ENCODE measurements at places on chromosomes 3 and 15.

- no peak for DNase-seq
These were observed 11.9 kb downstream of the NOX5 start for GRCh38 chr15:69026355-69026754.

DNA sequence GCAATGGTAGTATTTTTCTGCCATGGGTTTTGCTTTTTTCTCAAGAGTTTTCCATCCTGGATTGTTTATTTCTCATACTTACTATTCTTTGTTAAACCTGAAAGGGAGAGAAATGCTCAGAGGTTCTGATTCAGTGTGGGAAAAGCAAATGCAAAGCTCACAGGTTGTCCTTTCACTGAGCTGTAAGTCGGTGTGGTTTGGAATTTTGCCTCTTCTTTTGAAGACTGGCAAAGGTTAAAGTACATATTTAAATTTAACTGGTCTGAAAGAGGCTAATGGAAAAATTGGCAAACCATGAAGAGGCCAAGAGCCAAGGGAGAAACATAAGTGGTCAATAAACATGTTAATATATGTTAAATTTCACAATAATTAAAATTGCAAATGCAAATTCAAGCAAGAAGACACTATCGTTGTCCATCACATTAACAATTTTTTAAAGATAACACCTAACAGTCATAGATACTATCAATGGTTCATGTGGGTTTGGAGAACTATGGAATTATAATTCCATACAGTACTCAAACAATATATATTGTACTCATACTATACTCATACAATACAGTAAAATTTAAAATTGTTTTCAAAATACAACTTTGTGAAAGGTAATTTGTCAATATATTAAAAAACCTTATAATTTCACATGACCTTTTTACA, 246.8 kb upstream of the STT3B start:
- no peak for DNase-seq

DNA sequence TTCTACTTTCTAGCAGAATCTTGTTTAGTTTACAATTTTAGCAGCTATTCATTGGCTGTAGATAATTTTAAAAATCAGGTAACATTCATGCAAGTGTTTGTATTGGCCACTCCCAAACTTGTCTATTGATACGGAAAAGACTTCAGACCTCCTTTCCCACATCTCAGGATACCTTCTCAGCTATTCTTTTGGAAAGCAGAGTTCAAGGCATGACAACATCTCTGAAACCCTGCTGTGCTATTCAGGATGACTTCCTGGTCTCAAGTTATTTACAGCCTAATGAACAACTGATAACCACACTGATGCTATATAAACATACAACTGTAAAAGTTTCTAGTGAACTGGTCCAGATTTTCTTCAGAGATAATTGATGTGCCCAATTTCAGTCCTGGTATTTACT, 55.8 kb downstream of the DZIP3 start:
- no peak for DNase-seq

GRCh38 chr3:61956236-61956635, 394.9 kb downstream of the PTPRG start:
- DNase-seq: no peak

DNA sequence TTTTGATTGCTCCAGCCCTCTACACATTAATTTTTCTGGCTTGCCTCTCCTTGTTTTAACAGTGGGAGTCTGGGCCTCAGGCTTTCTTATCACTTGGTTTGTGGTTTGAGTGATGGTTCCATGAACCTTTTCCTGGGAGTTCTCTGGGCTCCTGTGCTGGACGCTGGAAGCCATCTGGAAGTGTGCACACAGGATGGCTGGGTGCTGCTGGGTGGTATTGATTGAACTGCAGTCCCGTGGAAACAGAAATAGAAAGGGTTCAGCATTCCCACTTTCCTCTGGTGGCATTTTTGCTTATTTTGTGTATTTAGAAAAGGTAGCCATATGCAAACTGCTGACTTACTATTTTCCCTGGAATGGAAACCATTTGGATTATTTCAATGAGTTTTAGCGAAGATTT, 25.6 kb downstream of the MITF start:
- no peak for DNase-seq

GRCh38 chr15:88513195-88513594, 33.3 kb downstream of the DET1 start:
- DNase-seq: no peak

- no peak for DNase-seq
These were observed 547.0 kb downstream of the NSUN3 start for GRCh38 chr3:94609908-94610307.

DNA sequence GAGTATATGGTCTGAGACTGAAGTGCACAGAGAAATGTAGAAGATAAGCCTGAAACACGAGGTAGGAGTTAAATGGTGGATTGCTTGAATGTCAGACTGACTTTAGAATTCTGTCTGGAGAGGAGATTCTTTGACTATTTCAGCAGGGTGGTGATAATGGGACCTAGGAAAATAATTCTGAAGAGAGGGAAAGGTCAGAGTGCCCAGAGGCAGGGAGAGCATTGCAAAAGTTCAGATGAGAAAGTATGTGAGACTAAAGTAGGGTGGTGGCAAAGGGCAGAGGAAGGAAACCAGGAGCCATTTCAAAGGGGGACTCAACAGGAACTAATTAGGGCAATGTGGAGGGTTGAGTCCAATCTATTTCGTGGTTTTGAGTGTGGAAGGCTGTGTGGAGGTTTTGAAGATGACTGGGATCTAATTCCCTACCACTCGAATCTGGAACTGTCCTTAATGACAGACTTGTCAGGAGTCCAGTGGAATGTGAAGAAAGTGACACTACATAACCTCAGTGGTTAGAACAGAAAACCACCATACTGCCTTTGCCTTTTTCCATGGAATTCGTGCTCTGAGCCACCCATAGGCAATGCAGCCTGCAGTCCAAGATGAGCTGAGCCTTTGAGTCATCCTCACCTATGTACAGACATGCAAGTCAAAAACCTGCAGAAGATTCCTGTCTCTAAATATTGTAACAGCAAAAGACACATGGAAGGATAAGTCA, 16.1 kb downstream of the CPOX start:
- no peak for DNase-seq

DNA sequence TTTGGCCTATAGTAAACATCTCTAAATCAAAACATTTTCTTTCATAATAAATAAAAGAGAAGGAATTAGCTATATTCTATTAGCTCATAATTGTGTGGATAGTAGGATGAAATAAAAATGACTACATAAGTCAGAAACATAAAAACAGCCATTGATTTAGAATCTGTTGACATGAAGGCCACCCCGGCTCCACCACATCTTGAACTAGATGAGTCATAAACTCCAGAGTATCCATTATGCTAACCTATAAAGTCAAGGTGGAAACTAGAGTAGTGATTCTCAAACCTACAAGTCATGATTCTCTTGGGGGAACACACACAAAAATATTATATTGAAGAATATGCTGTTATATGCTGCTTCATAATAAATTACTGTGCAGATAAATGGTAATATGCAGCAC, 831.0 kb downstream of the TUSC7 start:
- no peak for DNase-seq

GRCh38 chr3:27714692-27715453, 7.2 kb downstream of the EOMES start:
- DNase-seq: peak; percentile 67

GRCh38 chr3:71512000-71512399, 71.5 kb downstream of the FOXP1 start:
- no peak for DNase-seq

DNA sequence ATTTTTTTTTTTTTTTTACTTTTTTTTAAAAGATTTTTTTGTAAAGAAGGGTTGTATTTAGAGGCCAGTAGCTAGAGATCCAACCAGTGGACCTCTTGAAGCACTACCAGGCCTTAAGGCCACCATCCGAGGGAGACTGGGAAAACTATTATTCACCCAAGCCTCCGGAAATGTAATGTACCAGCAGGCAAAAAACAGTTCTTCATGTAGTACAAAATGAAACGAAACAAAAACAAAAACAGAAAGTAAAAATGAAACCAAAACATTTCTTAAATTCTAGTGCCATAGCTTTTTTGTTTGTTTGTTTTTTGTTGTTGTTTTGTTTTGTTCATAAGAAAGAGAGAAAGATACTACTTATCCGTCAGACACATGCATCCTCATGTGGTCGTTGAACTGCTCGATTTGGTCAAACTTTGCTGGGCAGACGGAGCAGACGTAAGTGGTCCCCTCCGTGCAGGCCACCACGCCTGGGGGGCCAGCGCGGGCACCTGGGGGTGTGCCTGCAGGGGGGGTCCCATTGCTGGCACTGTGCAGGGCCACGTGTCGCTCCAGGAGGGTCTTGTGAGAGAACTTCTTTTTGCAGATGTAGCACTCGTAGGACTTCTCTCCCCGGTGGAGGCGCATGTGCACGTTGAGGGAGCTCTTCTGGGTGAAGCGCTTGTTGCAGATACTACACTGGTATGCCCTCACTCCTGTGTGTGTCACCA, 45.0 kb downstream of the TIGIT start:
- DNase-seq: no peak

DNA sequence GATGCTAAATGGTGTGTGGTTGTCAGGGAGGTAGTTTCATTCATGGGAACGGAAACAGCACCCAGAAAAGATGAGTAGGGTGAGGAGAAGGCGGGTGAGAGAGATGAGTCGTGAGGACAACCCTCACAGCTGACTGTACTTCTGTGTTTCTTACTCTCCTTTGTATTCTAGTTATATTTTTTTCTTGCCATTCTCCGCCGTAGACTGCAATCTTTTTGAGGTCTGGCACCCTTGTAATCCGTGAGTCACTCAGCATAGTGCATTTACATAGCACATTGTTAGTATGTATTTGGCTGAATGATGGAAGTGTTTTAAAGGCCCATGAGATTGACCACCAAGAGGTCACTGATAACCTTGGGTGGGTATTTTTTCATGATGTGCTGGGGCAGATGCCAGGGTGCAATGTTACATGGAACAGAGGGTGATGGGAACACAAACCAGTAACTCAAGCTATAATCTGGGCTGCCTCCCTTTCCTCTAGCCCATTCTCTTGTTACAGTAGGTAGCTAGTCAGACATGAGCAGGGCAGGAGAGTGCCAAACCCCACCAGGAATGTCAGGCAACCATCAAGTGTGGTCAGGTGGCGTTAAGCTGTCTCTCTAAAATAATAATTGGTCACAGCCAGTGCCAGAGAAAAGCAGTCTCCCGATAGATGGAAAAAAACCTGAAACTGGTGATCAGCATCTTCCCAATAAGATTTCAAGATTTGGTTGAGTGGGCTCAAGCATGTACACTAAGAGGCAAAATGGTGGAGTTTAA, 18.8 kb upstream of the DGKG start:
- no peak for DNase-seq

- no peak for DNase-seq
These were observed 73.0 kb upstream of the VGLL4 start for GRCh38 chr3:11716573-11717290.

DNA sequence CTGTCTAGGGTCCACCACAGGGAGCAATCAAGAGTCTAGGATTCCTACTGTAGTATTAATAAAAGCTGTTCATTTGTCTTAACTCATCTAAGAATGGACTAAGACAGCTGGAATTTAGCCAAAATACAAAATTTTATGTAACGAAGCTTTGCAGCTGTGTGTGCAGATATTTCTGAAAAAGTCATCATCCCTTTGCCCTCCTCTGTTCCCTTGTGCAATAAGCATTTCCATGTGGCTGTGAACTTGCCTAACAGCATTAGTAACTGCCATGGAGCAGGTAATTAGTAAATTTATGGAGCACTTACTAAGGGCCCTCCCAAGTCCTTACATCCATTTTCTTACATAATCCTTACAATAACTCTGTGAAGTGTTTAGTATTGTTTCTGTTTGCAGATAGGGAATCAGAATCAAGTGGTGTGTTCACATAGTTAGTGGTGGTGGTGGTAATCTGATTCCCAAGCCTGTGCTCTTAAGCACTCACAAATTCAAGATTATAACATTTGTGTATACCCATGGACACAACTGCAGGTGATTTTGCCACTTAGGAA, 114.5 kb downstream of the RARB start:
- DNase-seq: no peak

DNA sequence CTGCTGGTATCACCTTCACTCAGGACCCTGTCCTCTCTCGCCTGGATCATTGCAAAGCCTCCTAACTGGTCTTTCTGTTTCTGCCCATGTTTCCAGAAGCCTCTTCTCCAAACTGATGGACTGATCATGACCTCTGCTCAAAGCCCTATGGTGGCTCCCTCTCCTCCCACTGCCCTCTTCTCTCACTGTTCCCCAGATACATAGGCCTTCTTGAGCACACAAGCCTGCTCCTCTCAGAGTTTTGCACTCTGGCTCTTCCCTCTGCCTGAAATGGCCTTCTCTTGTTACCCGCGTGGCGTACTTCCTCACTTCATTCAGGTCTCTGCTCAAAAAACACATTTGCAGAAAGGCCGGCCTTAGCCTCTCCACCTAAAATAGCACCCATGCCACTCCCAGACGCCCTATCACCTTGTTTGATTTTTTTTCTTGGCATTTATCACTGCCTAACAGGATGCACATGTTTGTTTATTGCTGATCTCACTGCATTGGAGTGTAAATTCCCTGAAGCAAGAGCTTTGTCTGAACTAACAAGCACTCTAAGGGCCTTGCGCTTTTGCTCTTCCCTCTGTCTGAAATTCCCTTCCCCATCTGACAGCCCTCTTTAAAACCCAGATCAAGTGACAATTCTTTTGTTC, 1.4 kb upstream of the ETFA start:
- DNase-seq: no peak

DNA sequence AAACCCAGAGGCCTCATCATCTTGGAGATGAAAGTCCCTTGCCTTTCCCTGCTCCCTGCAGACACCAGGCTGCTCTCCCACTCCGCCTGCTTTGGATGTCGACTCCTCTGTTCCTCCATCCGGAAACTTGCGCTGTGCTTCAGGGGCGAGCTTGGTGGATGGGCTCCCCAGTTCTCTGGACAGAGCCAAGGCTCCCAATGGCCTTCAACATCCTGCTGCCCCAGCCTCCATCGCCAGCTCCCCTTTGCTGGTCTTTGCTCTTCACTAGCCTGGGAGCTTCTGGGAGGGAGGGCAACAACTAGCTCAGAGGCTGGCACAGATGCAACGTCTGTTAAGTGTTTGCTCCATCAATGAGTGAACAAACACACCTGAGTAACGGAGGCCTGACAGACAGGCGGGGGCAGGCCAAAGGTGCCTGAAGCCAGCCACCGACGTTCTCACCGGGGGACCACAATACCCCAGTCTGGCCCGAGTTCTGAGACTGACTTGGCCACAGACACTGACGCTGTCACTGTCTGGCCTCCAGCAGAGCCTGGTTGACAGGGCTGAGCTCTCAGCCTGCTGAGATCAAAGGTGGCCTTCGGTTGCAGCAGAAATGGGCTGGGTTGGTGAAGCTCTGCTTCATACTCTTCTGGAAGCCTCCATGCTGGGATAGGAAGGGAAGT, 39.0 kb downstream of the RGMA start:
- no peak for DNase-seq

- no peak for DNase-seq
These were observed 24.3 kb upstream of the GCNT3 start for GRCh38 chr15:59587085-59587826.

DNA sequence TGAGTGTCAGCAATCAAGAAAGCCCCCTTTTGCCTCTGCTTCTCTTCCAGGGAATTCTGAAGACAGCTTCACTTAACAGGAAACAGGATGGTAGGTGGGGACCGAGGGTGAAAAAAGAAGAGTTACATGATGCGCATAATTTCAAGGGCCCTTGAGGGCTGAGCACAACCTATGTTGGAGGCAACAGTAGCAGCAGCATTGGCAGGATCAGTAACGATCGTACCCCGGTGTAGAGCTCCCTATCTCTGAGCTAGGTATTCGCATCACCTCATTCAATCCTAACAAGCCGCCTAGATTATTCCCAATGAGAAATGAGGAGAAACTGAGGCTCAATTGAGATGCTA, 432 bp upstream of the RAD54L2 start:
- no peak for DNase-seq
